ENCODE measurements at places on chromosomes 12 and 14.

GRCh38 chr12:131613678-131614077, 97.2 kb upstream of the SFSWAP start:
- no peak for DNase-seq

- DNase-seq = no peak
These were observed 220.5 kb upstream of the PRICKLE1 start for GRCh38 chr12:42810006-42810405.

- DNase-seq = no peak
These were observed 136.5 kb upstream of the AMIGO2 start for GRCh38 chr12:47216150-47216677.

- DNase-seq = peak; percentile 3
These were observed 10.9 kb downstream of the RNF212B start for GRCh38 chr14:23248601-23249000.

DNA sequence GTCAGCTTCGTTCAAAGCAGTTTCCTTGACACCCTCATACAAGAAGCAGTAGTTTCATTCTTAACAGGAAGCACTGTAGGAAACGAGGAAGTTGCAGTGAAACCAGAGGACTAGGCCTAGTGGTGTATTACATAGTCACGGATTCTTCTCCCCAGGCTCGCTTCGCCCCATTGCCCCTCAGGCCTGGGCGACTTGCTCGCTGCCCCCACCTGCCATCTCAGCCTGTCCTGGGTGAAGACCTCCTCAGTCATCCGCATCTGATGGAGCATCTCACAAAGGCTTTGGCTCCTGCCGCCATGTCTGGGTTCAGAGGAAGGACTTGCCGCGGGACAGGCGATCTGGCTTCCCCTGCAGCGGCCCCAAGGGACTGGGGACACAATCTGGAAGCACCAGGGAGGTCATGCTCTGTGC, 93.5 kb downstream of the LMNTD1 start:
- no peak for DNase-seq

- no peak for DNase-seq
These were observed 202.6 kb downstream of the FOXN3 start for GRCh38 chr14:89214221-89214965.

DNA sequence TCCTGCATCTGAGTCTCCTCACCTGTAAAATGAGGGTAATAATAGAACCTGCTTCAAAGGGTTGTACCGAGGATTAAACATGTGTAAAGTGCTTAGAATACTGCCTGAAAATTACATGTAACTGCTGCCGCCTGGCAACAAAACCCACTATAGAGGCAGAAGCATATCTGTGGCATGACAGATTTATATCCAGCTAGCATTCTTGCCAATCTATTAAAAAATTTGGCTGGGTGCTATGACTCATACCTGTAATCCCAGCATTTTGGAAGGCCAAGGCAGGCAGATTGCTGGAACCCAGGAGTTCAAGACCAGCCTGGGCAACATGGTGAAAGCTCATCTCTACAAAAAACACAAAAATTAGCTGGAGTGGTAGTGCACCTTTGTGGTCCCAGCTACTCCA, 16.4 kb upstream of the KSR2 start:
- DNase-seq = no peak
